Muscle of leg (tissue), 16 donors: ENCODE measurements at places on chromosomes 1 and 21.

- DNase-seq: no peak
Observed at GRCh38 chr1:22875841-22876240, 96.8 kb downstream of the LACTBL1 start.

- DNase-seq: no peak
Observed at GRCh38 chr1:243390162-243390791, 134.4 kb downstream of the SDCCAG8 start.

DNA sequence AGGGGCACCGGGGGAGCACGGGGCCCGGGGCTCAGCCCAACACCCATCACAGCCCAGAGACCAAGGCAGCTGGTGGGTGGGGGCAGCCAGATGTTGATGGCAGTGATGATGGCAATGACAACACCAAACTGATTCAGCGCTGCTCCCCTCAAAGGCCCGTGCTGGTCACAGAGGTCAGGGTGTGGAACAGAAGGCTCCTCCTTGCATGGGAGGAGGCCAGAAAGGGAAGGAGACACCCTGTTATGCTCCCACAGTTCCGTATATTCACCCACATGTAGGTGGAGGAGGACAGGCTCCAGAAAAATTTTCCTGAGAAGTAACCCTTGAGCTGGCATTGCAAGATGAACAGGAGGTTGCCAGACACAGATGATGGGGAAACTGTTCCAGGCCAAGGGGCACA is 414 bp downstream of the GUCA2B start:
- DNase-seq: no peak

DNA sequence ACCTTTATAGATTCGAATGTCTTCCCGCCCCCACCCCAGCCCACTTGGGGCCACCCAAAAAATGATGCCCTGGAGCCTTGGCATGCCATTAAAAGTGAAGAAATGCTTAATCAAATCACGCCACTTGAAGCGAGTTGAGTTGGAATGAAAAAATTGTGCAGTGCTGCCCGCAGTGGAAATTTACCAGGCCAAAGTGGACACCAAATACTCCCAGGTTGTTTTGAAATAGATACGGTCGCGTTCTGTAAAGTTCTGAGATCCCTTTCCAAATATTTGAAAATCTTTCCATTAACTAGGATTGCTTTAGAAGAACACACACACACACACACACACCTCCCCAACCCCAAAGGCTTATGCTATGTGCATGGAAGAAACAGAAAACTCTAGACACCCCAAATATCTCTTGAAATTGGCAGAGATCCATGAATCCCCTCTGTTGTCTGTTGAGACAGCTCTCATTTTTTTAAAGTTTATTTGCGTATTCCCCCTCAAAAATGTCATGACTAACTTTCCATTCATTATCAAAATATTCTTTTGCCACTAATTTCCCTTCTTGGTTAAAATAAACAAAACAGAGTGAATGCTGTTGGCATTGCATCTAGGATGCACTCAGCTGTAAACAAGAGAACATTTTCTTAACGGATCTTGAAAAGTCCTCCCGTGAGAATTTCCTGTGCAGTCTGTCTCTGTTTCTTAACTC is 142.3 kb upstream of the KCNE2 start:
- DNase-seq: peak; percentile 48

GRCh38 chr1:46411601-46412341 is 17.7 kb downstream of the FAAH start:
- no peak for DNase-seq

DNA sequence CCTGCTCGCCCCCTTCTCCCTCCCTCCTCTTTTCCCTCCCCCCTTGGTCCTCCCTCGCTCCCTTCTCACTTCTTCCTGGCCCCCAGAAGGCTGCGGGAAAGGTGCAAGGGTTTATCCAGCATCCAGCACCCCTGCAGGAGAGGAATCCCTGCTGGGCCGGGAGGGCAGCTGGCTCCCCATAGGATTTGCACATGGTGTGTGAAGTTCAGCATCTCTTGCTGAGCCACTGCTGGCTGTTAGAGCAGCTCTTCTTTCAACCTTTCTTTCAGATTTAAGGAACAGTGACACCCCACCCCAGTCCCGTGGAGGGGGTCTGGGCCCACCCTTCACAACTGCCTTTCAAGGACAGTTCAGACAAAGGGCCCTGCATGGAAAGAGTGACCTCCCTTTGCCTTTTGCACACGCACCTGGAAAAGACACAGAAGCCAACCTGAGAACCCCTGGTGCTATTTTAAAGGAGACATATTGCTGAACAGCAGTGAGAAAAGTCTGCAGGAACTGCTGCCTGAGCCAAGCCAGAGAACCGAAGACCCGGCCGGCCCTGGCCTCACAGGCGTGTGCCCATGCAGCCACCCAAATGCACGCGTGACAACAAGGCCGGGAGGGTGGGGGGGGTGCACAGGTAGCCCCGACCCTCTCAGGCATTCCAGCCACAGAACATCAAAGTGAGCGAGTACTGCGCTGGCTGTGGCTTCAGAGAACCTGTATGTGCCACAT is 66.6 kb downstream of the SLC37A1 start:
- no peak for DNase-seq

DNA sequence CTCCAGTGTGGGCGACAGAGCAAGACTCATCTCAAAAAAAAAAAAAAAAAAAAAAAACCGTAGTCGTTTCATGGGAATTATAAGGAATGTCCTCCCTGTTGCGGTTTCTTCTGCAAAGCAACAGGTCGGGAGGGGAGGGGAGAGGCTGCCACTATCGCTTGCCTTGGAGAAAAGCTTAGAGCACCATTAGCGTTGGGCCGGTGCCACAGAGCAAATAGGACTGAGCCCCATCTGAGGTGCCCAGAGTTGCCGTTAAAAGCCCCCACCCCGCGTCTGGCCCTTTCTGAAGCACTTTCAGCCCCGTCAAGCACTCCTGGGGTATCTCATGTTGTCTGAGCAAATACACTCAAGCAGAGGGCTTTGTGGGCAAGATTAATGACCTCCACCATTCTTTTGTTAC is 2.2 kb downstream of the RIPPLY3 start:
- no peak for DNase-seq
